ENCODE measurements at places on chromosomes 5 and 9.

DNA sequence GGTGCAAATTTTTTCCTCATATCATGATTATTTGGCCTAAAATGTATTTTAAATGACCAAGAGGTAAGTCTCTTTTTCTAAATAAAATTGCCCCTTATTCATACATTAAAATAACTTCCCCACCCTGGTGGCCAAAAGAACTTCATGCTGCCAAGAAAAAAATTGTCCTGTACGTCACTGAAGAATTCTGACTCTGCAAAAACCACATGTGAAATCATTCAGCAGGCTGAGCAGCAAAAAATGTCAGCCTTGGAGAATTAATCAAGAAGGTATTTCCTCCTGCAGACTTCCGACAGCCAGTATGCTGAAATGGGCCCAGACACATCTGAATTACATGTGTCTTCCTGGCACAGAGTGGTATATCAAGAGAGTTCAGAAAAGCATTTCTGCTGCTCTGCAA lies 94.6 kb upstream of the HMHB1 start:
- DNase-seq, result no peak

DNA sequence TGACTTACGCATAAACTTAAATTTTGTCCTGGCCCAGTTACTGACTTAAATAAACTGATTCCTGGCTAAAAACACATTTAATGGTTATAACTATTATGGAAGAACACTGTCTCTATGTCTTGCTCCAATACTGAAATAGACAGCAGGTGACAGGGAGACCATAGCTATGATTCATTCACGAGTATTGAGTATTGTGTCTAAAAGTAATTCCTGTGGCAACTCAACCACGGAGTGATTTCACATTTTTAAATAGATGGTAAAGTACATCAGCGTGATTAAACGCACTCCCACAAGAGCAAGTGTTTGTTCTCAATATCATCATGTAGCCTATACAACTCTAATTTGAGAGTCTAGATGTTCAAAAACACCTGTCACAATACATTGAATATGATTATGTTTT lies 35.9 kb upstream of the PCSK1 start:
- no peak for DNase-seq

DNA sequence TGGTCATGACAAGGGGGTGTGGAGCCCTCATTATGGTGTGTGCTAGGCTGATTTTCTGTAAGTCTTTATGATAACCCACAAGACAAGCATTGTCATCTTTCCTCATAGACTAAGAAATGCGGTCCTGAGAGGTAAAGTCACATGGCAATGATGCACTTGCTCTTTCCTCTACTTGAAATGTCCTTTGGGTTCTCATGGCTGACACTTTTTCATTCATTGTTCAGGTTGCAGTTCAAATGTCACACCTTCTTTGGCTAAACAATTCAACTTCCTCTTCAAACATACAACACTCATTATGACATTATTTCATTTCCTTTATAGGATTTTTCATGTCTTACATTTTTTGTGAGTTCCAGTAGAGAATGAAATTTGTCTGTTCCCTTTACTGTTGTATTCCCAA lies 323.6 kb upstream of the PRR16 start:
- DNase-seq, result no peak

GRCh38 chr5:75509956-75510355 lies 1.5 kb downstream of the CERT1 start:
- DNase-seq, result no peak

- DNase-seq, result no peak
Measured at GRCh38 chr9:4298255-4299004, 1.4 kb downstream of the GLIS3 start.

- peak; percentile 61 for DNase-seq
Measured at GRCh38 chr5:149731617-149732323, 1.7 kb downstream of the PPARGC1B start.

DNA sequence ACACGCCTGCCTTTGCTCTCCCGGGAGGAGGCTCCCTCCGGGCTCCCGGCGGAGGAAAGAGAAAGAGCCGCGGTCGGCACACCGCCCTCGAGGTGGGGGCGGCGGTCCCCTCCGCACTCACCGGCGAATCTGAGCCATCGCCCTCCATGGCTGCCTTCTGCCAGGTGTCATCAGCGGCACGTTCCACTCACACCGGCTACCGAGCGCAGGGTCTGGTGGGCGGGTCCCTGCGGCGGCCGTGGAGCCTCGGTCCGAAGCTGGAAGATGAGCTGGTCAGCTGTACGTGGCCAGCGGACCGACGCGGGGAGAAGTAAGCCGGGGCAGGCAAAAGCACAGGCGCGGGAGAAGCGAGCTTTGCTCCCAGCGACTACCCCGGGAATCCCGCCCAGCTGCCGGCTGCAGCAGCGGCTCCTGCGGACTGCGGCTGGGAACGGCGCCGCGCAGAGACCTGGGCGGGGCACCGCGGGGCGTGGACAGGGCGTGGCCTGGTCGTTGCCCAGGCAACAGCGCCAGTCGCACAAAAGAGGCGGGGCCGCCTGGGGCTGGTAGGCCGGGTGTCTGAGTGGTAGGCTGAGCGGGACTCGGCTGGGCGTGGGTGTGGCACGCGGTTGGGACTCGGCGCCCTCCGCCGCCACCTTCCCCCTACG lies at the start of gene TRIM36:
TRIM36 (minus strand) TSS at position 422 of the 647 bp plus-strand sequence; CDS start at position 148, 274 bp downstream.
- DNase-seq, result peak; percentile 82

DNA sequence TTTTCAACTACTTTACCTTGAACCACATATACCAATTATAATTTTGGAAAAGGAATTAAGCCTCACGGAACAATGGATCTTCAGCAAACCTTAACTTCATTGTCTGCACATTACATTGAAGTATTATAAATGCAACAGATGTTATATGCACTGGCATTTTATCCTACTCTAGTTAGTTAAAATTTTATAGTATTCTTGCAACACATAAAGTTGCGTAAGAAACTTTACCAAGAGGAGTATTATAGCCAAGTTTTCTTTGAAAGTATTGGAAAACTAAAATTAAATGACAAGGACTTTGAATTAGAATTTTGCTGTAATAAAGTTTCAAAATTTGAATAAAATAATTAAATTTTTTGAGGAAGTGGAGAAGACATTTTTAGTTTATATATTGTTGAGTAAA lies 63.4 kb upstream of the SREK1 start:
- no peak for DNase-seq

DNA sequence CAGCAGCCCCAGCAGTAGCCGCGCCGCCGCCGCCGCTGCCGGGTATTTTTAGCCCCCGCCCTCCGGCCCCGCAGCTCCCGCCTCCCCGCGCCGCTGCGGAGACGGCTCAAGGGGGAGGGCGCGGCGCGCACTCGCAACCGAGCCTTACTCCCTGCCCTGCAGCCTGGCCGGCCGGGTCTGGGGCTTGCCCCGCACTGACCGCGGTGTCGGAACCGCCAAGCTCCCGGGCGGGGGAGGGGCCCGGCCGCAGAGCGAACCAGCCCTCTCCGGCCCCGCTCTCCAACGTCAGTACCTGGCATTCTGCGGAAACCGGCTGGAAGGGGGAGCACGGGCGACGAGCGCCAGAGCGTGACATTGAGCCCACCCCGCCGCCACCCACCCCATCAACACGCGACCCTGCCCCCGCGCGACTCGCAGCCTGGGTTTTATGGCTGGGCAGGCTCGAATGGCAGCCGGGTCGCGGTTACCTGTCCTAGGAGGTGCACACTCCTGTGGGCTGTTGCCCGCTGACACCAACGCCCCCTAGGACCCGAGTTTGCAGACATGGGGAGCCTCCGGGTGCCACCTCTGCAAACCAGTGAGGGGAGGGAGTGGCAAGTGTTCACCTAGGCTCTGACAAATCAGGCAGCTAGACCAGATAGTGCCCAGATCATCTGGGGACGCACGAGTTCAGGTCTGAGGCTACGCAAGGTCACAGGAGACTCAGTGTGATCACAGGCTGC lies at the start of gene ACSL6:
ACSL6 (minus strand) TSS at position 37 of the 722 bp plus-strand sequence. CDS start 105 bp downstream, outside the sequence.
- no peak for DNase-seq

- DNase-seq, result no peak
Measured at GRCh38 chr5:36786448-36787012, 90.0 kb upstream of the NIPBL start.

GRCh38 chr5:2270467-2270866 lies 387.7 kb upstream of the IRX4 start:
- no peak for DNase-seq

DNA sequence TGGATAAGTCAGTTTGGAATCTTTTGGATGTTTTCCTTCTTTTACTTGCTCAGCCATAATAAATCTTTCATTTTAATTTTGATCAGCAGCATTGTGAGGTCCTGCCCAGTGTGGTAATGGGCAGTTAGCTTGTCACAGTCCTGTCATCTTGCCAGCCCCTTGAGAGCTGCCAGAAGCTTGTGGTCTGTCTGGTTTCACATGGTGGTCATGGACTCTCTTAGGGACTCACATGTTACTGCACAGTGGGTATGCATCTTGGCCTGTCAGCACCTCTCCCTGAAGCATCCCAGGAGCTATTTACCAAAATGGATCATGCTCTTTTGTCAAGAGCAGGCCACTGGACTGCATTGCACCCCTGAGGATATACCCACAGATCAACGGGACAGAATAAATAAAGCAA lies 60.3 kb downstream of the DAPK1 start:
- no peak for DNase-seq

GRCh38 chr9:133280392-133280791 lies 5.4 kb upstream of the ABO start:
- no peak for DNase-seq

DNA sequence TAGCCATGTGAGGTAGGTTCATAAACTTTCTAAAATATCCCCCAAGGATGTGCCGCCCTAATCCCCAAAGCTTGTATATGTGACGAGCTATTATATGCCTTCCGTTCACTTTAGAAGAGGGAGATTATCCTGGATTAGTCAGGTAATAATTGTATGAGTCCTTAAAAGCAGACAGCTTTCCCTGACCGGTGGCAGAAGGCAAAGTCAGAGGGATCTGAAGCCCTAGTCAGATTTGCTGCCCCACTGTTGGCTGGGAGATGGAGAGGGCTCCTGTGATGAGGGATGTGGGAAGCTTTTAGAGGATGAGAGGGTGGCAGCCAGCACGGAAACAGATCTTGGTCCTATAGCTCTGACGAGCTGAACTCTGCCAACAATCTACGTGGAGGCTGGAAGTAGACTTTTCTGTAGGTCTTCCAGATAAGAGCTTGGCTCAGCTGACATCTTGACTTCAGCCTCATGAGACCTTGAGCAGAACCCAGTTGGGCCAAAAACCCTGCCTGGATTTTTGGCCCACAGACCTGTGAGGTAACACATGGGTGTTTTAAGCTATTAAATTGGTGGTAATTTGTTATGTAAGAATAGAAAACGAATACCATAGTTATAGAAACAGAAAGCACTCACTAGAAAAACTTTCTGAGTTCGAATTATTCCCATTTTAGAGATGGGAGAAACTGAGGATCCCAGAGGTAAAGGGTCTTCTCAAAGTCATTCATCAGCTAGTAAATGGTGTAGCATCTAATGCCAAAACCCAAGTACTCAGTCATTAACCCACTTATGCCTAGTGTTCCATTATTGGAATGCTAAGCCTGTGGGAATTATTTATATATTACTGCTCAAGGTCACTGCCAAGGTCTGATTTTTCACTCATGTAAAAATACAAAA lies 48.9 kb downstream of the SH3PXD2B start:
- DNase-seq, result no peak

DNA sequence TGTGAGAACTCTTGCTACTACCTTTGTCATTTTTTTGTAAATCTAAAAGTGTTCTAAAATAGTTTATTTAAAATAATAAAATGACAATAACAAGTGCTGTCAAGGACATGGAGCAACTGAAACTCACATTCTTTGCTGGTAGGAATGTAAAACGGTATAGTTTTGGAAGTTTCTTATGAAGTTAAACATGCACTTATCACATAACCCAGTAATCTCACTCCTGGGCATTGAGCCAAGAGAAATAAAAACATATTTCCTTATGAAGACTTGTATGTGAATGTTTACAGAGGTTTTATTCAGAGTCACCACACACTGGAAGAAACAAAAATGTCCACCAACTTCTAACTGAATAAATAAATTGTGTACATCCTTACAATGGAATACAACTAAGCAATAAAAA lies 46.0 kb upstream of the COL15A1 start:
- no peak for DNase-seq

DNA sequence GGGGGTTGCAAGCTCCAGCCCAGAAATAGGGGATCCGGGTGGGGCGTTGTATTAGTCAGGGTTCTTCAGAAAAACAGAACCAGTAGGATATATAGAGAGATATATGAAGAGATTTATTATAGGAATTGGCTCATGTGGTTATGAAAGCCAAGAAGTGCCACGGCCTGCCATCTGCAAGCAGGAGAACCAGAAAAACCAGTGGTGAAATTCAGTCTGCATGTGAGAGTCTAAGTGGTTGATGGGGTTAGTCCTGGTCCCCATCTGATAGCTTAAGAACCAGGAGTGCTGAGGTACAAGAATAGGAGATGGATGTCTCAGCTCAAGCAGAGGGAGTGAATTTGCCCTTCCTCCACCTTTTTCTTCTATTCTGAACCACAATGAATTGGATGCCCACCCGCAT lies 123.4 kb upstream of the APC start:
- DNase-seq, result no peak

DNA sequence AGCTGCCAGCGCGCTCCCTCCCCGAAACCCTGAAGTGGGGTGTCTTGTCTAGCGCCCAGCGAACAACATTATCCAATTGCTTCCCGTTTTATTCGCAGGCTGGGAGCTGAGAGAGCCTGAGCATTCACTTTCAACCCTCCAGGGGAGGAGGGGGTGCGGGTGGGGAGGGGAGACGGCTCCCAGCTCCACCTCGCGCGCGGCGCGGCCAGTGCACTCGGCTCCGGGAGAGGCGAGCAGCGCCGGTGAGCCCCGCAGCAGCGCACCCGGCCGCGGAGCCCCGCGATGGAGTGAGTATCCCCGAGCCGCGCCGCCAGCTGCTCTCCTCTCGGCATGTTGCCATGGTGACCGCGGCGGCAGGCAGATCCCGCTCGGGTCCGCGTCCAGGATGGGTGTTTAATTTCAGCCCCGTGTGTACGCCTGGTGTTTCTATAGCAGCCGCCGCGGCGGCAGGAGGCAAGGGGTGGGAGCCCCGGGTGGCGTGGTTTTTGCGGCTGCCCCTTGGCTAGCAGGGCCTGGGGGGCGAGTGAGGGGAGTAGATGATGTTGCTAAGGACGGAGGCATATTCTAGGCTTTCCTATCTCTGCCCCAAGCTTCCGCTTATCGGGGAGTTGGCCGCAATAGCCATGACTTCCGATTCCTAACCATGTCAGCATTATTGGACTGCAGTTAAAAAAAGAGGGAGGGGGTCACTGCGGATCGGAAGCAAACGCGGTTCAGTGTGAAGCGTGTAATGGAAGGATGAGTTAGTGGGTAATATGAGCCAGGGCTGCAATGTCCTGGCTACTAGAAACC lies 139.2 kb upstream of the PALM2AKAP2 start:
- no peak for DNase-seq

DNA sequence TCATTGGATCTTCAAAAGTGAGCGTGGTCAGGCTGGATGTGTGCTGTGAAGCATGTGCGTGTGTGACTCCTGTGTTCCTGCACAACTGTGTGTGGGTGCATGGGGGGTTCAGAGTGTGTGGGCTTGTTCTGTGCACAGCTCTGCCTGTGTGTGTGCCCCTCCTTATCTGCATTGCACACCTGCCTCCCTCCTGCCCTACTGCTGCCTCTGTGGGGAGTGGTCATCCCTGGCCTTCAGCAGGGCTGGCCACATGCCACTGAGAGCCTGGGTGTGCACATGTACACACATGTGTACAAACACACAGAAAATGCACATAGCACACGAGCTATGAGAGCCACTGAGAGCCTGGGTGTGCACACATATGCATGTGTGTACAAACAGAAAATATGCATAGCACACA lies 92.1 kb downstream of the CACNA1B start:
- DNase-seq, result no peak

All from stimulated activated CD8-positive, alpha-beta memory T cell treated with anti-CD3 and anti-CD28 coated beads, Interleukin-4, amount 100 ng/mL, for 4 hours (primary cell).